ENCODE measurements at places on chromosomes 12 and 14. TPM values are rescaled to one million over a fixed set of nuclear protein-coding genes. Genes with fewer than 3 reads are reported as not detected.

- DNase-seq, result no peak
Measured at GRCh38 chr14:102513899-102514772, 4.6 kb upstream of the ANKRD9 start.

DNA sequence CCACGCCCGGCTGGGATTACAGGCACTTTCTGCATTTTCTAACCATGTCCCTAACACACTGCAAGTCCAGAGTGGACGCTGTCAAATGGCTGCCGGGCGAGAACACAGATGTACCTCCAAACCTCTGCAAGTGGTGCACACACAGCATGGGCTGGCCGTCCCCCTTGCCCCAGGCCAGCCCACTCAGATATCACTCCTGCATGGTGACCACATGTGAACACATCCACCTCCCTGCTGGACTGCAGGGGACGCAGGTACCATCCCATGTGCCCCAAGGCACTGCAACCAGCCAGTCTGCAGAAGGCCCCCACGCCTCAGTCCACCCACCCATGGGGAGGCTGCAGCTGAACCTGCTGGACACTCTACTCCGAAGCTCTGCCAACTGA, 14.0 kb downstream of the BRF1 start:
- no peak for DNase-seq

The NXPH4 gene
- total RNA-seq, result 0.26 TPM

GRCh38 chr14:54487771-54488170, 1.0 kb downstream of the GMFB start:
- no peak for DNase-seq

- DNase-seq, result no peak
Measured at GRCh38 chr12:80847575-80847974, 90.2 kb downstream of the LIN7A start.

- no peak for DNase-seq
Measured at GRCh38 chr14:34369648-34370030, 92.4 kb downstream of the SPTSSA start.

The KRT86 gene
- total RNA-seq, result 0.33 TPM
